ENCODE measurements at places on chromosomes 5 and 9. TPM values are rescaled to one million over a fixed set of nuclear protein-coding genes. Genes with fewer than 3 reads are reported as not detected.

Gene ZER1
- 80.1 TPM for total RNA-seq

Gene SAXO1
- under 0.01 TPM for total RNA-seq

Gene DDX4
- not detected for total RNA-seq

Gene NEK6
- total RNA-seq: 20.5 TPM

Gene GPR21
- 0.88 TPM for total RNA-seq

Gene MAST4
- total RNA-seq: 60.7 TPM

Gene CARD6
- total RNA-seq: 19.2 TPM

Gene C5orf34
- total RNA-seq: 2.4 TPM

Gene MGAT1
- total RNA-seq: 235 TPM
